Choroid plexus epithelial cell (primary cell): ENCODE measurements at places on chromosomes 2 and 18.
A peak's percentile ranks its signal among the peaks of the same experiment; 100 is the strongest.

- peak; percentile 61 for DNase-seq
Measured at GRCh38 chr2:224887141-224887540, 155.1 kb downstream of the DOCK10 start.

DNA sequence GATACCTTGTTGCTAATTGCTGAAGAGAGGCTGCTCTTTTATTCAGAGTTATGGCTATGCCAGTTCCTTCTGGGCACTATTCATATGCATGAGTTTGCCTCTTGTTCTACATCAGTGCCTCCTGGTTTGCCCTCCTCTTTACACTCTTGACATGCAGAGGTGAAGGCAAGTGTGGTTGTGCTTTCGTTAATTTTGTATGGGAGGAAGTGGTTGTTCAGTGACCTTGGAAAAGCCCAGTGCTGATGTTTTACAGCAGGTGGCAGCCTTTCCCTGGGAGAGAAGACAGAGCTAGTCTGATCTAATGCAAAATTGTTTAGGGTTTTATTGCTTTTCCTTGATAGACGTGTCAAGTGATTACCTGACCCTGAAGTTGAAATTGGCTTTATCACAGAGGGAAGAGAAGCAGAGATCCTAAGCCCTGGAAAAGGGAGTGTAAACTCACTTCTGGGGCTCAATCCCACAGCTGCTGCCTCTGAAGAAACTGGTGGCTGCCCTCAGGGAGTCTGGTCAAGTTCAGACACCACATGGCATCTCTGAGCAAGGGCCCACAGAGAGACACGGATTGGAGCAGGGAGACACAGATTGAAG, 30.5 kb upstream of the VPS54 start:
- DNase-seq: peak; percentile 83

- DNase-seq: peak; percentile 27
Measured at GRCh38 chr2:224039080-224039769, at the start of gene SERPINE2. Gene SERPINE2 (minus strand): TSS chr2:224039286. CDS start chr2:224001900, 37,386 bp downstream.

GRCh38 chr2:216792222-216793021, 67.4 kb downstream of the TNP1 start:
- DNase-seq: peak; percentile 12

- DNase-seq: no peak
Measured at GRCh38 chr18:3472681-3473544, 22.9 kb downstream of the TGIF1 start.

GRCh38 chr18:10659000-10659399, 133.2 kb downstream of the NAPG start:
- DNase-seq: no peak
